Large intestine (tissue), 12 donors: ENCODE measurements at places on chromosomes 7 and 10.
A peak's percentile ranks its signal among the peaks of the same experiment; 100 is the strongest.

- DNase-seq = no peak
Observed at GRCh38 chr7:78225534-78225933, 427.0 kb downstream of the PHTF2 start.

GRCh38 chr7:2416063-2416462, 12.7 kb downstream of the CHST12 start:
- DNase-seq = no peak

DNA sequence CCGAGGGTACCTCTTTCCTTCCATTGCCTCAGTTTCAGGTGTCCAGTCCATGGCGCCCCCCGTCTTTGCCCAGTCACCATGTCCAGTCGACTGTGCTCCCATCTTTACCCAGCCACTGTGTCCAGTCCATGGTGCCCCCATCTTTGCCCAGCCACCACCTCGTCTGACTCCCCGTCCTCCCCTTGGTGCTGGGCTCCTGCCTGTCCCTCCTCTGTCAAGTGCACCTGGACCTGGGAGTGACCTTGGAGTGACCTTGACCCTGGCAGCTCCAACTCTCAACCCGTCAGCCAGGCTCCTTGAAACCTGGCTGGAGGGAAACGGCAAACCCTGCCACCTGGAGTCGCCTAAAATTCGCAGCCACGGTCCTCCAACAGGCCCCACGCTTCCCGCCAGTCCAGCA, 180.2 kb downstream of the ADARB2 start:
- DNase-seq = no peak

DNA sequence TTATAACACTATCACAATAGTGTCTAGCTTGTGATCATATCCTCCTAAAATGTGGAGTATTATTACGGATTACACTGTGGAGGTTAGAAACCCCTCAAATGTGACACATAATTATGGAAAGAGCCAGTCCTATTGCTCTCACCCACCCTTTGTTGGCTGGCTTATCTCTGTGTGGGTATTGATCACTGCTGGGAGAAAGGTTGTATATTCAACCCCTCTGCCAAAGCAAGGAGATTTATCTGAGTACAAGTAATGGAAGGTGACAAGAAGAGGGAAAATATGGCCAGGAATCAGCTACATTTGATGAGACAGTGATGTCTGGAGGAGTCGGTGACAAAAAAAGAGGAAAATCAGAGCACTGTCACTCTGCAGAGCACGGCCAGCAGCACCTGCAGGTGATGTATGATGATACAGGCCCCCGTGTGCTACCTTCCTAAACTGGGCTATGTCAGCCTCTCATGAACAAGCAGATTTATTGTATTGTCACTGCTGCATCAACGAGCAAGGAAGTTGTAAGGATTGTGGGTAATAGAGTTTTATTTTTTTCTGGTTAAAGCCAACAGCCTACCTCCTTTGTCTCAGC, 235.3 kb downstream of the PHF14 start:
- no peak for DNase-seq

- DNase-seq = no peak
Observed at GRCh38 chr7:55509322-55509721, 63.0 kb downstream of the VOPP1 start.

GRCh38 chr10:89471110-89471809, 56.9 kb downstream of the IFIT5 start:
- no peak for DNase-seq

DNA sequence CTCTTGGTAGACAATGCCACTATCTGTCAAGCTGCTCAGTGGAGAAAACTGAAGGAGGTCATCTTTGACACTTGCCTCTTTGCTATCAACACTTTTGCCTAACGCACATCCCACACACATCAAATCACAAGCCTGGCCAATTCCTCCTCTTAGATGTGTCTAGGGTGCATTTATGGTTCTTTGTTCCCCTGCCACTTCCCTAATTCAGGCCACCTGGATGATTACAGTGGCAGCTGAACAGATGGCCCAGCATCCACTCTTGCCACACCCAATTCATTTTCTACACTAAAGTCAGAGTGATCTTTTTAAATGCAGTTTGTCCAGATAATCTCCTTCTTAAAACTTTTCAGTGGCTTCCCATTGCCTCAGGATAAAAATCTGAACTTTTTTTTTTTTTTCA, 58.6 kb downstream of the LAMB4 start:
- no peak for DNase-seq

DNA sequence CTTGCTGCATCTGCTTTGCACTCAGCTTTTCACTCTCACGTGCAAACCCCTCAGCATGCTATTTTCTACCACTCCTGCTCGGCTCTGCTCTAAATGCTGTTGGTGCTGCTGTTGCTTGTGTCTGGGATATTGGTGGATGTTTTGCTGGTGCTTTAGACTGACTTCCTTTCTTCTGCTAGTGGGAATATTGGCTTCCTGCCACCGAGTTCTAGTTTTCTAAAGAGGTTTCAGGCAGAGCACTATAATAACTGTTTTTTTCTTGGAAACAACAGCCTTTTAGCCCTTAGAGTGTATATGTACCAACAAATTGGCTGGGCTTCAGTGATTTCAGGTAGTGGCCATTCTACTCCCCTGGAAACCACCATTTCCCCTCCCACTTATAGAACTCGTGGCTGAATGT, 27.8 kb downstream of the TMEM236 start:
- DNase-seq = no peak

DNA sequence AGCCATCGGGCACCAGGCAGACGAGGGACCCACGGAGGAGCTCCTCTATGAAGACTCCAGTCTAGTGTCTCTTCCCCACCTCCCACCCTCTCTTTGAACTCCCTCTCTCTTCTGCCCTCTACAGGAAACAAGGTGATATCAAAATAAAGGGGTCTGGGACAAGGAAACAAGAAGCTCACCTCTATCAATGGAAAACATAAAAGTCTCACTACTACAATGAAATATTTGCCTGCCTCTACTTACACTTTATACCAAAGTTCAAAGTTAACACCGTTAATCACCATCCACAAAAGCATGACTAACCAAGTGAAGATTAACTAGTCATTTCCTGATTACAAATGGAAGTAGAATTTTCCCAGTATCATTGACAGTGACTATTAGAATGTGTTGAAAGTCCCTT, 82.2 kb downstream of the PARD3 start:
- no peak for DNase-seq

GRCh38 chr10:62529396-62529795, 155.2 kb downstream of the ZNF365 start:
- DNase-seq = no peak

GRCh38 chr7:13777242-13777641, 212.2 kb downstream of the ETV1 start:
- DNase-seq = no peak

DNA sequence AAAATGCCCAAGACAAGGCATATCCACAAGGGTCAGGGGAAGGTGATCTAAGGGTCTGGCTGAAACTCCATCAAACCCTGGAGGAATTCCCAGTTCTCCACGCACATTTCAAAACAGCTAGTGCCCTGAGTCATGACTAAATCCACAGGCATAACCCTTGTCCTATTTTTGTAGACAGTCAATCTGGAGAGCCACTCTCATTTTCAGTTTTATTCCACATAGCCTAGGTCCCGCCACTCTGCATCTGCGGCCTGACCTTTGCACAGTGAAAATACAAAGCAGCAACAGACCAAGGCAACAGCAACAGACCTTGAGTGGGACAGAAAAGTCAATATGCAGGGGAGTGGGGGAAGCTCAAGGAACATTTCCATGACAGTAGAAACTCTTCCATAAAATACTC, 201.4 kb upstream of the NPVF start:
- DNase-seq = peak; percentile 56

GRCh38 chr10:125016611-125017202, 74.8 kb downstream of the ZRANB1 start:
- no peak for DNase-seq

- DNase-seq = peak; percentile 29
Observed at GRCh38 chr10:6647811-6648526, 67.9 kb upstream of the PRKCQ start.

DNA sequence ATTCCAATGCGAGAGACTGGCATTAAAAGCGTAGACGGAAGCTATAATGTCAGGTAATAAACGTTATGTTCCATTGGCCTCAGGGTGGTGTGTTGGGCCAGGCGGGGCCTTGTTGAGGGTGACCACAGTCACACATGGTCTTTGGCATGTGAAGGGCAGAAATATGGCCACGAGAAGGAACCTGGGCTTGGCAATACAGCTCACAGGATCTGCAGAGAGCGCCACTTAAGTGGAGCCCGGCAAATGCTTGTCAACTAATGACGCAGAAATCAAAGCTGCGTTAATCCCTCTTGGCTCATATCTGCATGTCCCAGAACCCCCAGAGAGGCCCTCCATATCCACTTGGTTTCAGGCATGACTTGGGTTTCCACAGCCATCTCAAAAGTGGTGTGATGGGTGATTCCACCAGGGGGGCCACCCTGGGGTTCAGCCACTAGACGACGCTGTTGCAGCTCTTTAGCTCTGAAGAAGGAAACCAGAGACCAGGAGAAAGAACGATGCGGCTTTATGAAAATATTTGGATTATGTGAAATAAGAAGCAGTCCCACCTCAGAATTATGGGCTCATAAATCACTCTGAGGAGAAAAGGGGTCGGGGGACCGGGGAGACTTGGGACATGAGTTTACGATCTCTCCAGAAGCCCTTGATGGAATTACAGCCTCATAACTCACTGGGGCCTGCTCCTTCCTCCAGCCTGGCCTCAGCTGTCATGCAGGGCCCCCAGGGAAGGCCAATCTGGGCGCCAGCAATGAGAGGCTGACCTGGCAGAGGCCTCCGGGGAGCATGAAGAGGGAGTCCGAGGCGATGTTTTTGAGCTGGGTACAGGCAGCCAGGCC, 462.5 kb downstream of the PLXNA4 start:
- DNase-seq = no peak

- peak; percentile 76 for DNase-seq
Observed at GRCh38 chr10:59872892-59873463, 33.4 kb downstream of the CCDC6 start.

- DNase-seq = no peak
Observed at GRCh38 chr10:50540069-50540825, 83.5 kb downstream of the SGMS1 start.

DNA sequence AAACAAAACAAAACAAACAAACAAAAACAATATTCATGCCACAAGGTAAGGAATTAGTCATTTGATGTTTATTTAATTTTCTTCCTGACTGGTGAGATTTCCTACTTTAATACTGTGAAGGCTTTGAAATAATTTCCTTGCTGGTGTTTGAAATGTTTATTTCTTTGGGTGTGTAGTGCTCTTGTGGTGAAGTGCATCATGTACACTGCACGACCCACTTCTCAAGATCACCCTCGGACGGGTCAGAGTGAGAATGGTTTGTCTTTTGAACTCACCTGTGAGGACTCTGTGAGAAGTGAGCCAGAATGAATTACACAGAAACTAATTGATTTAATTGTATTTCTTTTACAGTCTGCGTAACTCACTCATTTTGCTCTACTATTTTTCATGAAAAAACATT, 1211.5 kb downstream of the SORCS1 start:
- DNase-seq = no peak

DNA sequence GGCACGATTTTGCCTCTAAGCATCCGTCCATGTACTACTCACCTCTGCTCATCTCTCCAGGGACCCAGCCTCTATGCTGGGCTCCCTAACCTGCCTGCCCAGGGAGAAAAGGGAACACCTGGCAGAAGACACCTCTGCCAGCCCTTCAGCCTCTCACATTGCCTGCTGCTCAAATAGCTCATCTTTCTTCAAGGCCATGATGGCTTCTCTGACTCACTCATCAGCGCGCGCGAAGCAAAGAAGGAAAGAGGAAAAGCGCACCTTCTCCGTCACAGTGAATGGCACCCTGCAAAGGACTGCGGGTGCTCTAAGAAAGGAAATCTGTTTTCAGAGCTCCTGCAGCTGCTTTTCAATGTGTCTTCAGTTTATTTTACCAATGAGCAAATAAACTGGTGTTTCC, 174.0 kb downstream of the PRKAG2 start:
- DNase-seq = no peak

DNA sequence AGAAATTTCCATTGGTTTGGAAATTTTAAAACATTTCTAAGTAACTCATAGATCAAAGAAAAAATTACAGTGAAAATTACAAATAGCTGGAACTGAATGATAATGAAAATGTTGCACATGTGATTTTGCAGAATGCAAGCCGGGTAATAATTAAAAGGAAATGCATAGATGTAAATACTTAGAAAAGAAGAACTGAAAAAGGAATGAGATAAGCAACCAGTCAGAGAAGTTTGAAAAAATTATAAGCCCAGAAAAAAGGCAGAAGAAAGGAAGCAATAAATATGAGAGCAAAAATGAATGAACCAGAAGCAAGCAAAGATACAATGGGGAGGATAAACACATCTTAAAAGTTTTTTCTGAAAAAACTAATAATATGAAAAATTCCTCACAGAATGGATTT, 3.2 kb upstream of the TMEM273 start:
- DNase-seq = no peak

DNA sequence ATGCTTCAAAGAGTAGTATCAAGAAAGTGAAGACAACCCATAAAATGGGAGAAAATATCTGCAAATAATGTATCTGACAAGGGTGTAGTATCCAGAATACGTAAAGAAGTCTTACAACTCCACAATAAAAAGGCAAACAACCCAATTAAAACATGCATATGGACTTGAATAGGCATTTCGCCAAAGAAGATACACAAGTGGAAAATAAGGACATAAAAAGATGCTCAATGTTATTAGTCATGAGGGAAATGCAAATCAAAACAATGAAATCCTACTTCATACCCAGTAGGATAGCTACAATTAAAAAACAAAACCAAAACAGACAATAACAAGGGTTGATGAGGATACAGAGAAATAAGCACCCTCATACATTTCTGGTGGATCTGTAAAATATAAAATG, 79.2 kb downstream of the NUDCD3 start:
- no peak for DNase-seq

GRCh38 chr10:126930131-126930882, 25.1 kb downstream of the DOCK1 start:
- DNase-seq = no peak

GRCh38 chr7:128807191-128807590, 15.4 kb downstream of the CCDC136 start:
- DNase-seq = no peak

GRCh38 chr7:22219739-22220493, 137.0 kb downstream of the RAPGEF5 start:
- DNase-seq = no peak

- no peak for DNase-seq
Observed at GRCh38 chr7:71615017-71615416, 483.1 kb downstream of the GALNT17 start.

GRCh38 chr7:82200601-82201000, 243.0 kb downstream of the CACNA2D1 start:
- DNase-seq = no peak

DNA sequence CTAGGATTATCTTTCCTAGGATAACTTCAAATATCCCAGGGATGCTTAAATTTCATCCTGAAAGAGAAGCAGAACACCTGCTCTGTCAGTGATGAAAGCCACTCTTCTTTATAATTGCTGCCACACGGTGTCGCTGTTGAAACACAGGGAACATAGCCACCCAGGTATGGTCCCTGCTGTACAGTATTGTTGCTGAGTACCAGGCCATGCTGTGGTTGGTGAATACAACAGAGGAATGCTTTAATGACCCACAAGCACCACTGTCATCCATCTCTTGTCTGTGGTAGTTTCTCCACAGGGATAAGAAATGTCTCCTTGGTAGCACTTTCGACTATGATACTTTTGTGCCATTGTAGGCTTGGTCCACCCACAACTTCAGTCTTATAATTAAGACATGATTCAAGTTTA, 70.6 kb upstream of the STARD3NL start:
- peak; percentile 45 for DNase-seq
